ENCODE measurements at places on chromosomes 3 and 15.

GRCh38 chr3:141093397-141093796, 42.2 kb downstream of the SPSB4 start:
- DNase-seq: no peak

DNA sequence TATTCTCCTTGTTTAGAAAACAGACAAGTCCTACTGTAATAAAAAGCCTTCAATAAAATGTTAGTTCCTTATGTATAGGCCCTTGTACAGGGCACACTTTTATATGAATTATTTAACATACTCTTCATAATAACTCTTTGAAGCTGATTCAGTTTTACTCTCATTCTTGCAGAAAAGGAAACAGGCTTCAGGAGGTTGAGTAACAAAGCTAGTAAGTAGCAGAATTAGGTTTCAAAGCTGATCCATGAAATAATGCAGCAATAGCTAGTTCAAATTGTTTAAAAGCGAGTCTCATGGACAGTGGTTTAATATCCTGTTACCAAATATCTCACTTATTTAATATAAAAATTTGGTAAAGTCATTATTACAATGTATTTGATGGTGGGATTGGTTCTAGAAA, 25.0 kb downstream of the TCF12 start:
- DNase-seq: no peak

GRCh38 chr3:13141991-13142412, 68.8 kb upstream of the IQSEC1 start:
- DNase-seq: no peak

- no peak for DNase-seq
These were observed 4.7 kb upstream of the FETUB start for GRCh38 chr3:186635532-186635931.

DNA sequence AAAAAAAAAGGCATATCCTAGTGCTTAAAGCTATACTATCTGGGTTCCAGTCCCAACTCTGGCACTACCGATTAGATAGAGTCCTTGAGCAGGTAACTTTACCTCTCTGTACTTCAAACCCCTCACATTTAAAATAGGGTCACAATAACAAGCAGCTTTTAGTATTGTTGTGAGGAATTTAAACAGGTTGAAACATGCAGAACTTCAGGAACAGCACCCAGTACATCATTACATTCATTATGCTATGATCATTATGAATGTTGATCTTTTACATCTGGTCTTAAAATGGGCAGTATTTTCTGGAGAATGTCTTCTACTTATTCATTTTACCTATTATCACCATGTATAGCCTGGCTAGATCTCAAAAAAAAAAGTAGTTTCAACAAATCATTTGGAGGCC, 176.1 kb upstream of the CCDC54 start:
- no peak for DNase-seq

- DNase-seq: no peak
These were observed 168.9 kb downstream of the CNTN3 start for GRCh38 chr3:74445541-74445940.

GRCh38 chr3:74842141-74842540, 227.7 kb upstream of the CNTN3 start:
- no peak for DNase-seq

DNA sequence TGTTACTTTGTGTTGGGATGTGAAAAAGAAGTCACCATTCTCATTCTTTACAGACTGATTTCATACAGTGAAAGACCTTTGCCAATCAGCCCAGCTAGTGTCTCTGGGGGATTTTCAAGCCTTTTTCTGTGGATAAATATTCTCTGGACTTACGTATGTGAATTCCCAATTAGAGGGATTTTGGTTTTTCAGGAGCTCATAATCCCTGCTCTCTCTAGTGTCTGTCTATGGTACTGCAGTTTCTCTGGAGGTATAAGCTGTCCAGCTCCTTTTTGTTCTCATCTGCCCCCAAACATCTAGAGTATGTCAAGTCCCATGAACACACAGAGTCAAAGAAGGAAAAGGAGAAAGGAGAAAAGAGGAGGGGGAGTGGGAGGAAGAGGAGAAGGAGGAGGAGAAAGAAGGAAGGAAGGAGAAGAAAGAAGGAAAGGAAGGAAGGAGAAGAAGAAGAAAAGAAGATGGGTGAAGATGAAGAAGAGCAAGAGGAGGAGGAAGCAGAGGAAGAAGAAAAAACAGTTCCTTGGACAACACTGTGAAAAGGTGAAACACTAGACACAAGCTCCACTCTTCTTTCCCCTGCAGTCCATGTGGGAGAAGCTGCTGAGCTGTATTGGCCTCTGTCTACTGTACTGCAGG, 218.6 kb downstream of the GREM1 start:
- DNase-seq: no peak

DNA sequence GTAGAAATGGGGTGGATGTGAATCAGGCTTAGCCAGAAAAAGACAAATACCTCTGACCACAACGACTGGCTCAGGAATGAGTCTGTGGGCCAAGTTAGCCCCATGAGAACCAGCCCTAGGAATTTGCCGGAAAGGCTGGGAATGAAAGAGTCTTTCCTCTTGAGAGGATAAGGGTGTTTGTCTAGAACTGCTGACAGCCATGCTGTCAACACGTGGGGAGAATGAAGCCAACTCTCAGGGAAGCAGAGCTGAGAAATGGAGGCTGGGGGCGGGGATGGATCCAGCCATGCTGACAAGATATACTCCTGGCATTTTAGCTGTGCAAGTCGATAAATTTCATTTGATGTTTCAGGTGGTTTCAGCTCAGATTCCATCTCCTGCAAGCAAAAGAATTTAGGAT, 10.6 kb upstream of the SLC6A1 start:
- DNase-seq: no peak

DNA sequence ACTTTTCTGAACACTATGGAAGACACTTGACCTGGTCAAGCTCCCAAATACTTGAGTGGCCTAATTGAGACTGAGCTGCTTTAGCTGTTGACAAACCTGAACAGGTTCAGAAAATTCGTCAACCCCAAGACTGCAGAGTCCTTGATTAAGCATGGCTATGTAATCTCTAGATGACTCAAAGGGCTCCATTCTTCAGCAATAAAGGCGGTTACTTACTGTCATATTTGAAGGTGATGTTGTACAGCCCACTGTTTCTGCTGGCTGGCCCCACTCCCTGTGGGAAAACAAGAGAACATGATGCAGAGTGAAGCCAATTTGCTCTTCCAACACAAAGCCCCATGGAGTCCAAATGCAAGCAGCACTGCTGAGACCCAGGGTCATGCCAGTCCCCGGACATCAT, 45.1 kb downstream of the IL17RD start:
- no peak for DNase-seq

DNA sequence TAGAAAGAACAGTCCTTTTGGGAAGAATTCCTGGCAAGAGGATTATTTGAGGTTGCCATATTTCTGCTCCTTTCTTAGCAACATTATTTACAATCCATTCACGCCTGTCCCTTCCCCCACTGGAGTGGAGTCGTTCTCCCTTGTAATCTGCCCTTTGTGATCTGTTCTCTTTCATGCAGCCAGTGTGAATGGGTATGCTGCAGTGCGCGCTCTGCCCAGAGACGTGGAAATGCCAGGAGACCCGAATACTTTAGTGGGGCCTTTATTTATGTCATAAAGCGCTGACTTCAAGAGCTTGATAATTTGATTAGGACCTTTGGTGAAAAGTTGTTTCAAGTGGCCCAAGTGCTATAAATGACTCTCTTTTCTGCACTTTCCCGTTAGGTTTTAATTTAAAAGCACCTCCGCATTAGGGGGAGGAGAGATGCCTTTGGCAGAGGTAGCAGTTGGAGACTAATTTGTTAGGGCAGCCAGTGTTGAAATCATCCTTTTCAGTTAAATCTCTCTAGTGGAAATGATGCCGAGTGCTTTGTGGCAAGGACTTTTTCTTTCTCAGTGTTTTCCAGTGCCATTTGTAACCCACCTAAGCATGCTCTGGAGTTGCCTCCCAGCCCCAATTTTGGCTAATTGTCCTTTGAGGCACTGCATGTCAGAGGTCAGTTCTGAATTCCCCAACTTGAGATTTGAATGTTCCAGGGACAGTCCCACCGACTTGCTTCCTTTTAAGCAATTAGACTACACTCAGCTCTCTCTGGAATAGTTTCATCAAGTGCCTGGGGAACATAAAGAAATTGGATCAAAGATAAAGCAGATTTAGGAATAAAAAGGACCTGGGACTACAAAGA, 52.4 kb downstream of the PSMD6 start:
- DNase-seq: no peak

DNA sequence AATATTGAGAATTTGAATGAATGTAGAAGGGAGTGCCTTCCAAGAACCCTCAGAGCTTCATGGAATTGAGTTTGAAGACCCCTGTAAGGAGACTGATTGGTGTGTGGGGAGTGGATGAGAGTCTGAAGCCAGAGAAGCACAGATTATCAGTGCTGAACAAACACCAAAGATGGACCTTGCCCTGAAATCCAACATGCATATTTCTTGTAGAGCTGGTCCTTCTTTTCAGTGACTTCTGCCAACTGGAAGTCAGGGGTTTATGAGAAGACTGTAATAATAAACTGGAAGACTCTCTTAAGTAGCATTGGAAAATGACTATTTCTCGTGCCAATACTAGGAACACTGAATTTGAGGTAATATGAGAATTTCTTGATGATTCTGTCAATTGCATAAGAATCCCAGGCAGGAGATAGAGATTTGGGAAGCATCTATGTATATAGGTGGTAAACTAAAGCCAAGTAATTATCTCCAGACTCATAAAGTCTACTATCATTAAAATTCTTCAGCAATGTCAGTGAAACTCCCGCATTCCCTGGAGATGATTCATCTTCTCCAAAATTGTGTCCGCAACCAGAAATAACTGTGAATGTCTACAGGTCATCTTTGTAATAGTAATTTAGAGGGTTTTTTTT, 213.8 kb downstream of the IL5RA start:
- DNase-seq: no peak

DNA sequence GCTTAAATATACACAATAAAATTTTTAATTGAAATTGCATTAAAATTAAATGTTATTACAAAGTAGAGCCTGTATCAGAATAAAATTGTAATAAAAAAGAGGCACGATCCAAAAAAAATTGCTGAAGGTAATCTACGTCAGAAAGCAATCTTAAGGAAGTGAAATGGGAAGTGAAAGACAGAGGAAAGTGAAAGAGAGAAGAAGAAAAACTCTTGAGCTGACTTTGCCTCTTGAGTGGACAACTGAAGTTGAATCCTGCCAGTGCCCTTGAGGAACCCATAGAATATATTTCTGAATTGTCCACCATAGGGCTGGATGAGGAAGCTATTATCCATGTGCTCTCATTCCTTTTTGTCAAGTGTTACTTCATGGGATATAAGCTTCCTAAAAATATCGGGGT, 285.1 kb upstream of the STAC start:
- no peak for DNase-seq

DNA sequence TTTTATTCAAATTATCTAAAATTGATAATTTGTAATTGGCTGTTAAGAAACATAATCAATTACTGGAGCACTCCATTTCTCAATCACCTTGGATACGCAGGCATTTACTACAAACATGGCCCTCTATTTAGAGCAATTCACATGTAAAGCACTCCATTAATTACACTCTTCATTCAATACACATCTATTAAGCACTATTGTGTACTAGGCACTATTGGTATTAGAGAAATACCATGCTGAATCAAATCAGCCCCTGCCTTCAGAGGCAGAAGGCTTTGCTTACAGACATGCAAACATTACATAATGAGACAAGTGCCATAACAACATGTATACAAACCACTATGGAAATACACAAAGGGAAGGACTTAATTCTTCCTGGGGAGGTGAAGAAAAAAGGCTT, 69.1 kb downstream of the PEAK1 start:
- no peak for DNase-seq

DNA sequence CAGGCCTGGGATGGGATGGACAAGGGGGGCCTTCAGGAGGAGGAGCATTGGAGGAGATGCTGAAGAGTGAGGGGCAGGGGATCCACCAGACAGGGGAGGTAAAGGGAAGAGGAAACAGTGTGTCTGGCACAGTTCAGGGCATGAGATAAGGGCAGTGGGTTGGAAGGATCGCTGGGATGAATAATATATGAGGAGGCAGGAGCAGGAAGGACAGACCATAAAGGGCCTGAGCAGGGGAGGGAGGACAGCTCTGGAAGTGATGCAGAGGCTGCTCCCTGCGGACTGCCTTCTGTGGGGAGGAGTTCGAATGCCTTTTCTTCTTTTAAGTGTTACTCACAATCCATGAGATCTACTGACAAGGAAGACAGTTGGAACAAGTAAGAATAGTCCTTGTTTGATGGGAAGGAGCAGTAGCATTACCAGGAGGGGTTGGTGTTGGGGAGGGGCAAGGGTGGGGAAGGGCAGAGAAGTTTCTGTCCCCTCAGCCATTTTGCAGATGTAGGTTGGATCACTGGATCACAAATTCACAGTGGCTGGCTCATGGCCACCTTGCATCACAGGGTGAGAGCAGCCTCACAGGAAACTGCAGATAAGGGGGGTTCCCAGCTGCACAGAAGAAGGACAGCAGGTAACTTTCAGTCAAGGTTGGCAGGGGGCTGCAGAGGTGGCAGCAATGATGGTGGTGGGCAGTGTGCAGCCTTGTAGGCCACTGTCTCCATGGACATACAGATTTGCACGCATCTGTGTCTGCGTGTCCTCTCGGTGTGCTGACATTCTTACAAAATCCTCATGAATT, 91.9 kb upstream of the SNRPN start:
- no peak for DNase-seq

- no peak for DNase-seq
These were observed 793 bp downstream of the PCOLCE2 start for GRCh38 chr3:142888099-142888480.

GRCh38 chr3:133805384-133805701, 272 bp upstream of the SRPRB start:
- DNase-seq: no peak

DNA sequence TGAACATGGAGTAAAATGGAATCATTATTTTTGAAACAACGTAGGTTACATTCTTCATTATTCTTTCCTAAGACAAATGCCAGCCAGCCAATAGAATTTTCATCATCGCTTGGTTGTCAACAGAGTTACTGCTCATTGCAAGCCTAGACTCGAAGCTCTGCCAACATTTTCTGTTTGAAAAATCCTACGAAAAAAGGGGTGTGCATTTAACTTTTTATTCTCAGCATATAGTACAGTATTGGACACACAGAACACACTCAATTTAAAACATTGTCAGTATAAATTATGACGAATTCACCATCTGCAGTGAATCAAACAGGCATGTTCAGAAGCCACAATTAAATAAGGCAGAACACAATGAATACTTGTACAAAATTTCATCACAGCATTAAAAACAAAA, 232.1 kb downstream of the NR1D2 start:
- DNase-seq: no peak

DNA sequence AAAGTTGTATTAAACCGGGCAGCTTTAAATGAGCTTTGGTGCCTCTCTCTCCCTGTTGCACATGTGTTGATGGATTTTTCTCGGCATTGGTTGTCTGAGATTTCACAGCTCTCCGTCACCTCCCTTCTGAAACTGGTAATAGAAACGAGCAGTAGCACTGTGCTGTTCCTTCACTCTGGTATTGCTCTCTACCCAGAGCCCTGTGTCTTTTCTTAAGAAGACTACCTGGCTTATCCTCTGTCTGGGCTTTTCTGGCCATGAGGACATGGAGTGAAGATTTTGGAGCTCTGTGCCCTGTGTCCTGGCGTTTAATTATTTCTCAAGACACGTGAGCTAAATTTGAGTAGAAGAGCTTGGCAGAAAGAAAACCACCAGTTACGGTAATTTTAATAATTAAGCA, 209.6 kb upstream of the EIF1B start:
- no peak for DNase-seq

All from hypothalamus (tissue), 51 donors.